Kidney glomerular epithelial cell (primary cell): ENCODE measurements at places on chromosomes 5 and 9.

DNA sequence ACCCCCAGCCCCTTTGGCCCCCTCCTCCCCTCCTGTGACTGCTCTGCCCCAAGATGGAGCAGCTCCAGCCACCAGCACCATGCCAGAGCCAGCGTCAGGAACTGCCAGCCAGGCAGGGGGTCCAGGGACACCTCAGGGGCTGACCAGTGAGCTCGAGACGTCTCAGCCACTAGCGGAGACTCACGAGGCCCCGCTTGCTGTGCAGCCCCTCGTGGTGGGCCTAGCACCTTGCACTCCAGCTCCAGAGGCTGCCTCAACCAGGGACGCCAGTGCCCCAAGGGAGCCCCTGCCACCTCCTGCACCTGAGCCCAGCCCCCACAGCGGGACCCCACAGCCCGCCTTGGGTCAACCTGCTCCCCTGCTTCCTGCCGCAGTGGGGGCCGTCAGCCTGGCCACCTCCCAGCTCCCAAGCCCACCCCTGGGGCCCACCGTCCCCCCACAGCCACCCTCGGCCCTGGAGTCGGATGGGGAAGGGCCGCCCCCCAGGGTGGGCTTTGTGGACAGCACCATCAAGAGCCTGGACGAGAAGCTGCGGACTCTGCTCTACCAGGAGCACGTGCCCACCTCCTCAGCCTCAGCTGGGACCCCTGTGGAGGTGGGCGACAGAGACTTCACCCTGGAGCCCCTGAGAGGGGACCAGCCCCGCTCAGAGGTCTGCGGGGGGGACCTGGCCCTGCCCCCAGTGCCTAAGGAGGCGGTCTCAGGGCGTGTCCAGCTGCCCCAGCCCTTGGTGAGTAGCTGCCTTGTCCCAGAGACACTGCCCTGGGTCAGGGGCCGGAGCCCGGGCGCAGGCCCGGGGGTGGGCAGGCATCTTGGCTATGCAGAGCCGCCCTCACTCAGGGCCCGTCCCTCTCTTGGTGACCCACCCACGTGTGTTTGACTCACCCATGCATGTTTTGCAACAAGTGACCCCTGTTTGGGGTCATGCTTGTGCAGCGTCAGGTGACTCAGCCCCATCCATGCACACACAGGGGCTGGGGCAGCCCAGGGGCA, 105.2 kb downstream of the WNK2 start:
- no peak for DNase-seq

GRCh38 chr9:27785714-27786100, 212.4 kb upstream of the C9orf72 start:
- DNase-seq, result no peak

DNA sequence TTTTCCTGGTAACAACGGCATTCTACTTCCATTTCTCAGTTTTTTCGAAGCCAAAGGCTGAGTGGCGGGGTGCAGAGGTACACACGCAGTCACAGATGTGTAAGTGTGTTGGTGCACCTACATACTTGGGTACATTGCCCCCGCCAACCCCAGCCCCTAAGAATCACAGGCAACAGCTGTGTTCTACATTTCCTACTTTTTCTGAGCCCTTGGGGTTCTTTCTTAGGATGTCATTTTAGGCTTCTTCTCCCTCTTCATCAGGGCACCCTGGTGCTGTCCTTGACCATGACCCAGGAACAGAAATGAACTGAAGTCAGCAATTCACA, 104.8 kb downstream of the PAX5 start:
- no peak for DNase-seq

GRCh38 chr9:115540091-115540490, 422.1 kb upstream of the TNC start:
- peak; percentile 2 for DNase-seq

DNA sequence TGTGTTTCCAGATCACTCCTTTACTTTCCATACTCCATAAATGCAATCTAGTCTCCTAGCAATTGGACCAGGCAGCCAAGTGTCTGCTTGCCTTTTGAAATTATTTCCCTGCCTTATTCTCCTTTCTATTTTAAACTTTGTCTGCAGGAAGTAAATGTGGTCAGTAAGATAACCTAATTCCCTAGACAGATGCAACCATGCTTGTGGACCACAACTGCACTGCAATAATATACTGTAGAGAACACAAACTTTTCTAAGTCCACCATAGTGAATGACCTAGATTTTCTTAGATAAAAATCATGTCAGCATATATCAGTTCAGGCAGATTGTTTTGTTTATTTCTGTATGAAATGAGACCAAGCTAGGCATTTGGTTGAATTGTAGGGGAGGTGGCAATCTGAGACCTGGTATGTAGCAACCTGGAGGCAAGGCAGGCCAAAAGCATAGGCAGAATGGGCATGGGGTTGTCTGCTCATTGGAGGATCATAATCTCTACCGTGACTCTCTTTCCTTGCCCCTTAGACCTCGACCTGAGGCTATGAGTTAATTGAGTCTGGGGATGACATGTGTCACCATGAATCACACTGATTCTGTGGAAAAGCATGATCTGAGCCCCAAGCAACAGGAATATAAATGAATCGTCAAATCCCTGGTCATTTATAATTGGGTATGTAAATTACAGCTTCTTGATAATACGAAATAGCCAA, 20.7 kb downstream of the ACTL7B start:
- no peak for DNase-seq

DNA sequence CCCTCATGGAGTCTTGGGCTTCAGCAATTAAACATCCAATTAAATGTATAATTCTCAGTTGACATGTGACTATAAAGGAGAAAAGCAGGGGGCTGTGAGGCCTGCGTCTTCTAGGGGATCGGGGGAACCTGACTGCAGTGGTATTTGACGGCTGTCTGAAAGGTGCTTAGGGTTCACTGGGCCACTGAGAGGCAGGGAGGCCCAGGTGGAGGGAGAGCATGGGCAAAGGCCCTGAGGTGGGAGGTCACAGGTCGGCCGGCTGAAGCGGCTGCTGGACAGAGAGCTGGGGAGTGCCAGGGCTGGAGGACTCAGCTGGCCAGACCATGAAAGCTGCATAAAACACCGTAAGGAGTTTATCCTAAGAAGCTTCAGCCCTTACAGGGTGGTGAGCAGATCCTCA, 23.9 kb downstream of the ERGIC1 start:
- no peak for DNase-seq

DNA sequence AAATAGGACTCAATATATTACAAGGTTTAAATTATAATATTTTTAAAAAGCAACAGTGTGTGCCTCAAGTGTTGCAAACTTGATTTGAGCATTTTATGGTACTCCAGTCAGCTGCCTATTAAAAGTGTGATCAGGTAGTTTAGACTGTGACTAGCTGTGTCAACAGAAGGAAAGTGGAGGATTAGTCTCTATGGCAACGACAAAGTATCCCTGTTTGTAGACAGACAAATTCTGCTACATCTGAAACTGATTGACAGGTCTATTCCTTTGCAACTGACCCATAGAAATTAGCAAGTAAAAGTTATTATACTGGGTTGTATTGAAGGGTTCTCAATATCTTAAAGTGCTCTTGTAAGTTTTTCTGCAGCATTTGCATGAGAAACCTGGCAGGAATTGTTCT, 249.8 kb upstream of the ARRDC3 start:
- DNase-seq, result no peak

- no peak for DNase-seq
Measured at GRCh38 chr5:109630093-109630492, 59.6 kb upstream of the MAN2A1 start.

DNA sequence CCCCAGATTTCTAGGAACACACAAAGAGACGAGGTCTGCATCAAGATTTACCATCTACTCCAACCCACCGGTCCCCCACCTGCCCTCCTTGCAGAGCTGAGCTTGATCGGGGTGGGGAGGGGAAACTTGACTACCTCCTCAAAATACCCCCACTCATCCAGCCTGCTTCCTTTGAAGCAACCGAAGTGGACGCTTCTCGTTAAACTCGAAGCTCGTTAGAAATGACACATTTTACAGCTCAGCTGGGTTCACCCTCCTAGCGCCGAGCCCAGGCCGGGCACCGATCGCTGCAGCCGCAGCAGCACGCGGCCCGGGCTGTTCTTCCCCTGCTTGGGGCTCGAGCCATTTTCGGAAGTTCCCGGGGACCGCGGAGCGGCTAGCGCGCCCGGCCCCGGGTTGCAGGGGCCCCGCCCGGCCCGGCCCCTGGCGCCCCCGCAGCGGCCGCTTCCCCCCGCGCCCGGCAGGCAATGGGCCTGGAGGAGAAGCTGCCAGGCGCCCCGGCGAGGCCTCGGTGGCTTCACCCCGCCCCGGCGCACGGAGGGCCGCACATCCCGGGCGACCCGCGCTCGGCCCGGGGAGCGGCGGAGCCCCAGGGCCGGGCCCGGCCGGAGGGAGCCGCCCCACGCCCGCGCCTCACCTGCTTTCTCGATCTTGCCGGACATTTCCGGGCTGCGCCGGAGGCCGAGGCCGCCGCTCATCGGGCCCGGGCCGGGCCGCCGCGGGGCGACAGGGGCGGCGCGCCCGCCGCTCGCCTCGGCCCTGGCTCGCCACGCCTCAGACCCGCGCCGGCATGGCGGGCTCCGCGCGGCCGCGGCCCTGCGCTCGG, 530 bp downstream of the RAPGEF1 start:
- no peak for DNase-seq

- no peak for DNase-seq
Measured at GRCh38 chr9:77988630-77989029, 43.0 kb downstream of the GNAQ start.

DNA sequence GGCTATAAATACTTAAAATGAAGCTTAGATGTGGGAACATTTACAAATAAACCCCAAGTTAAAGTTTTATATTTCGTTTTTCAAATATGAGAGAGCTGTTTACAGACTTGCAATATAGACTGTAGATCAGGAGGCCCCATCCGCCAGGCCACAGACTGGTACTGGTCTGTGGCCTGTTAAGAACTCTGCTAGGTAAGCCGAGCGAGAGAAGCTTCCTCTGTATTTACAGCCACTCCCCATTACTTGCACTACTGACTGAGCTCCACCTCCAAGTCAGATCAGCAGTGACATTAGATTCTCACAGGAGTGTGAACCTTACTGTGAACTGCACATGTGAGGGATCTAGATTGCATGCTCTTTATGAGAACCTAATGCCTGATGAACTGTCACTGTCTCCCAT, 561.4 kb upstream of the FAM174A start:
- no peak for DNase-seq

DNA sequence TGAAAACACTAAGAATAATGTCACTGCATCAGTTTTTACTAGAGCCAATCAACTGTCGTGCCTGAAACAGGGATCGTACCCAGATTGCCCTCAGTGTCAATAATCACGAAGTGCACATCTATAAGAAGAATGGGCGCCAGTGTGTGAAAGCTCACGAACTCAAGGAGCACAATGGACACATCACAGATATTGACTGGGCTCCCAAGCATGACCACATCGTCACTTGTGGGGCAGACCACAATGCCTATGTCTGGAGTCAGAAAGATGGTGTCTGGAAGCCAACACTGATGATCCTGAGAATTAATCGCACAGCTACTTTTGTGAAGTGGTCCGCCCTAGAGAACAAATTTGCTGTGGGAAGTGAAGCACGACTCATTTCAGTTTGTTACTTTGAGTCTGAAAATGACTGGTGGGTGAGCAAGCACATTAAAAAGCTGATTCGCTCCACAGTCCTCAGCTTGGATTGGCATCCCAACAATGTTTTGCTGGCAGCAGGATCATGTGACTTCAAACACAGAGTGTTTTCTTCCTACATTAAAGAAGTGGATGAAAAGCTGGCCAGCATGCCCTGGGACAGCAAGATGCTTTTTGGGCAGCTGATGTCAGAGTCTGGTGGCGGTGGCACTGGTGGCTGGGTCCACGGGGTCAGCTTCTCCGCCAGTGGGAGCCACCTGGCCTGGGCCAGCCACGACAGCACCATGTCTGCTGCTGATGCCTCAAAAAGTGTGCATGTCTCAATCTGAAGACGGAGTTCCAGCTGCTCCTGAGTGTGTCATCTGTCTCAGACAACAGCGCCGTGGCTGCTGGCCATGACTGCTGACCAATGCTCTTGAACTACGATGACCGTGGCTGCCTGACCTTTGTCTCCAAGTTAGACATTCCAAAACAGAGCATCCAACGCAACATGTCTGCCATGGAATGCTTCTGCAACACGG, 32.2 kb downstream of the NSA2 start:
- peak; percentile 30 for DNase-seq

- peak; percentile 28 for DNase-seq
Measured at GRCh38 chr9:97695995-97696802, 941 bp downstream of the XPA start.

DNA sequence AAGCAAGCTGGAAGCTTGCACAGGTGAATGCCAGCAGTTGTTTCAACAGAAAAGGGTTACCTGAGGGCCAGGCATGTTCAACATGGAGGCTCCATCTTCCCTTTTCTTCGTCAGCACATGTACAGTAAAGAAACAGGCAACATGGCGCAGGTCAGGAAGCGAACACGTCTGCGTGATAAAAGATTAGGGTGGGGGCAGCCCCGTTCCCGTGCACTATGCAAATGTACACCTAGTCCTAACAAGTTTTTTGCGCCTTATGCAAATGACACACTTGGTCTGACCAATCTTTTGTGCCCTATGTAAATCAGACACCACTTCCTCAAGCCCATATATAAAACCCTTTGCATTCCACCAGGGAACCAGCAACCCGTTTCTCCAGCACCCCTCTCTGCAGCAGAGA, 452.1 kb upstream of the PTPRD start:
- no peak for DNase-seq

DNA sequence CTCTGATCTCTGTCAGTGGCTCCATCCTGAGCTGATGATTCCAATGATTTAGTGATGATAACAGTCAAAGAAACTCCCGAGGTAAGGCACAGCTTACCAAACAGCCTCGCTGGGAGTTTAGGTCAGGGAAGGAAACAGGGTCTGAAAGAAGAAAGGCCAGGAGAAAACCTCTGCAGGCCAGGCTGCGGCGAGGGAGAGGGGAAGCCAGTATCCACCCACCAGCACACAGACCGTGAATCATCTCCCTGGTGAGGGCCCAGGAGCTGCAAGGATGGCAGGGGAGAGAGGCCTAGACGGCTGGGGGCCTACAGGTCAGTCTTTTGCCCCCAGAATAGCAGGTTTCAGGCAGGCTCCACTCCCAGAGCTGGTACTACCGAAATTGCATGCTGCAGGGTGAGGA, 590.5 kb downstream of the CCDC171 start:
- no peak for DNase-seq

DNA sequence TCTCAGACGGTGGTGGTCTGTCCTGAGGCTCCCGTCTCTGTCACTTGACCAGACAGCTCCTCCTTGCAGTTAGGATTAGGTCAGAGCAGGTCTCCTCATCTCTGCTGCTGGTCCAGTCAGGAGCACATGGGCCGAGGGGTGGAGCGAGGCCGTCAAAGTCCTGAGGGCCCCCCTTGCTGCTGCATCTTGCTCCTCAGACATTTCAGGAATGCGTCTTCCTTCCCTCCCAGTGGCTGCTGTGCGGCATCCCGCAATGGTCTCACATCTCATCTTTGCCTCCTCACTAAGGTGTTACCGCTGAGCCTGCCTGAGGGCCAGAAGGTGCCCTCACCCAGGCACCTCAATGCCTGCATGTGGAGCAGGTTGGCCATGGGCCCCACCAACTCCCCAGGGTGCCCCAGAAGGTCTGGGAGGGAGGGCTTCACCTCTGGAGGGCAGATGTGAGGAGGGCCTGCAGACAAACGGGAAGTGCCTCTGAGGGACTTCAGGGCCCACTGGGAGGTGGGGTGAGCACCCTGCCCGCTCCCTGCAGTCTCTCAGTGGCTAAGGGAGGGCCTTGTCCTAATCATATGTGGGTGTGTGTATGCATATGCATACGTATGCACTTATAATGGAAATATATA, 137.7 kb upstream of the LMX1B start:
- no peak for DNase-seq
